ENCODE measurements at places on chromosomes 7 and 10.

GRCh38 chr10:132407846-132408278 lies 10.9 kb downstream of the PWWP2B start:
- DNase-seq = no peak

GRCh38 chr10:90621577-90621976 lies 236.3 kb downstream of the HTR7 start:
- no peak for DNase-seq

GRCh38 chr10:59907918-59908807 lies 1.8 kb upstream of the CCDC6 start:
- no peak for DNase-seq

DNA sequence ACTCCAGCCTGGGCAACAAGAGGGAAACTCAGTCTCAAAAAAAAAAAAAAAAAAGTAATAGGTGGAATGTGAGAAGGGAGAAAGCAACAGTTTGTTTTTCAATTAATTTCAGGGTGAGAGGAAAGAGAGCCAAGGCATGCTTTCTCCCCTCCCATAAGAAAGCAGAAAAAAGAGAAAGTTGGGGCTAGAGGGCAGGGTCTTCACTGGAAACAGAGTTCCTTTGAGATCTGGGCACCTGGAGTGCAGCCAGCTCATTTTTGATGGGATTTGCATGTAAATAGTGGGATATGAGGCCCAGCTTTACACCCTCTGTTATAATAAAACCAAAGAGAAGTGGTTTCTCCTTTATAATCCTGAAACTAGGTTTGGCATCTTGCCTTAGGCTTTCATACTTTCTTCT lies 13.8 kb upstream of the STOX1 start:
- no peak for DNase-seq

DNA sequence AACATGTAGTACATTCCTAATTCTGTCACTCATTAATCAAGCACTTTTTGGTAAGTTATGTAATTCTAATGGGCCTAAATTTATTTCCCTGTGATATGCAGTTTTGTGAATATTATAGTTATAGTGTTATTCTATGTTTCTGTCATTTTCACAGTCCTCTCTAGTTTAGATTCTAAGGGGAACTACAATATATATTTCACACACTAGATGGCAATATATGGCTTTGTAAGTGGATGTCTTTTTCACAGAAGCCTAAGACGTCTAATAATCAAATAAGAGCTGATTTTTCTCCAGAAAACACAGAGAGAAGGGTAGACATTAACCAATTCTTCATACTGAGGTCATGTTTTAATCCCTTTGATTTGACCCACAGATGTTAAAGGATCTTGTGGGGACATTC lies 18.0 kb downstream of the RNLS start:
- DNase-seq = no peak

GRCh38 chr7:139854803-139855497 lies 25.9 kb downstream of the TBXAS1 start:
- no peak for DNase-seq

GRCh38 chr10:101841826-101842225 lies 1.8 kb downstream of the KCNIP2 start:
- DNase-seq = no peak

DNA sequence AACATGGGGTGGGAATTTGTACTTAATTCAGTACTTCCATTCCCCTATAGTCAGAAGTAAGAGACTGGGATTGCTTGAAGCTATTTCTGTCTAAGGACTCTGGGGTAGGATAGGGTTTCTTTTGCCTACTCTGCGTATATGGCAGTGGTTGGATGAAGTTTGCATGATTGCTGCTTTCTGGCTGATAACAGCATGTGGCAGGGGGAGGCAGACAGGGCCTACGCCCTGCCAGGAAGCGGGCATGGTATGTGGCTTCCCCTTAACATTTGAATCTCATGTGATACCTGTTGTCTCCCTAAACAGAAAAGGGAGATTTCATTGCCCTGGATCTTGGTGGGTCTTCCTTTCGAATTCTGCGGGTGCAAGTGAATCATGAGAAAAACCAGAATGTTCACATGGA lies 57.1 kb downstream of the TACR2 start:
- no peak for DNase-seq

GRCh38 chr10:119274519-119275045 lies 67.2 kb downstream of the GRK5 start:
- DNase-seq = no peak

DNA sequence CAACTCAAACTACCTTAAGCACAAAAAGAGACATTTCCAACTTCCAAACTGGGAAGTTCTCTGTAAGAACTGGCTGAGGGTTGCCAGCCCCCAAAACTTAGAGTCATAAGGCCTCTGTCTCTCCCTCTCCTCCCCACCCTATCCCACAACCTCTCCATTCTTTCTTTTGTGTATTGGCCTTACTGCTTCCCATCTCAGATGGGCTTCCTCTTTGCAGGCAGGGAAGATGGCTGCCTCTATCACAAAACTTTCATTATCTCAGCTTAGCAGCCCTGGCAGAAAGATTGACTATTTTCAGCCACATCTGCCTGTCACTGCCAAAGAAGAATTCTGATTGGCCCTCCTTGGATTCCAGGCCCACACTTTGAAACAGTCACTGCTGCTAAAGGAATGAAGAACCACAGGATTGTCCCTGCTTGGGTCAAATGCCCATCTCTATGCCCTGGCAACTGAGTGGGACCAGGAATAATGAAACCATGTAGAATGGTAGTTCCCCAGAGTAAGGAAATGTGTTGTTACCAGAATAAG lies 58.0 kb upstream of the PRKAR2B start:
- DNase-seq = no peak

GRCh38 chr10:98326621-98327027 lies 58.6 kb upstream of the LOXL4 start:
- no peak for DNase-seq

GRCh38 chr7:6648815-6649104 lies 11.6 kb downstream of the ZNF316 start:
- DNase-seq = no peak

GRCh38 chr7:16661924-16662323 lies 15.9 kb downstream of the BZW2 start:
- no peak for DNase-seq

DNA sequence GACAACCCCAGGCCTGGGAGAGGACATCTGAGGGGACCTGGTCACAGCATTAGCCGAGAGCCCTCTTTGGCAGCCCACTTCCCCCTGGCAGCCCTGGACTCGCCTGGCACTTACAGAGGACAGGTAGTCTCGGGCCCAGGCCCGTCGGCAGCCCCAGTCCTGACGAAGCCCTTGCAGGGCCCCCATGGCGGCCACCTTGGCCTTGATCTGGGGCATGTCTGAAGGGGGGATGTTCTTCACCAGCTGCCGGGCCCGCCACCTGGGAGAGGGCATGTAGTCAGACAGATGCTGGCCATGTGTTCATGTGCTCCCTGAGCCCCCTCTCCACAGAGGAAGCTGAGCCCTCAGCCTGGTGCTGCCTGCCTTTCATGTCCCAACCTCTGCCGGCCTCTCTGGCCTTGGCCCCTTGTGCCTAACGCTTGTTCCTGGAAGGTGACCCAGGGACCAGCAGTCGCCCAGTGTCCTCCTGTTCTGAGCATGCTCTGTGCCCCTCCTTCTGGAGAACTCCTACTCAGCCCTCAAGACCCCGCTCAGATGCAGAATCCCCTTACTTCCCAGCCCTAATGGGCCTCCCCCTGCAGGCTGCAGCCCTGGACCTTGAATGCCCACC lies 13.9 kb downstream of the MYO1G start:
- no peak for DNase-seq

- DNase-seq = no peak
Measured at GRCh38 chr7:93949423-93949822, 27.9 kb downstream of the GNG11 start.

DNA sequence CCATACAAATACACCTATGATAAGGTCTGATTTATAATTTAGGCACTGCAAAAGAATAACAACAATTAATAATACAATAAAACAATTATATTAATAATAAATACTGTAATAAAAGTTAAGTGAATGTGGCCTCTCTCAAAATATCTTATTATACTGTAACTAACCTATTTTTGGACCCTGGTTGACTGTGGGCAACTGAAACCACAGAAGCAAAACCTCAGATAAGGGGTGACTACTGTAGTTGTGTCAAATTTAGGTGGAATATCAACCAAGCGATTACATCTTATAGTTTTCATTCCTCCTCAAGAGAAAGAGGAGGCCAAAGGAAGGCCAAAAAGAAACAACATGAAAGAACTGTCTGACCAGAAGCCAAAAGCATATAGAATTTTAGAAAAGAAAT lies 103.9 kb downstream of the SKAP2 start:
- DNase-seq = no peak

DNA sequence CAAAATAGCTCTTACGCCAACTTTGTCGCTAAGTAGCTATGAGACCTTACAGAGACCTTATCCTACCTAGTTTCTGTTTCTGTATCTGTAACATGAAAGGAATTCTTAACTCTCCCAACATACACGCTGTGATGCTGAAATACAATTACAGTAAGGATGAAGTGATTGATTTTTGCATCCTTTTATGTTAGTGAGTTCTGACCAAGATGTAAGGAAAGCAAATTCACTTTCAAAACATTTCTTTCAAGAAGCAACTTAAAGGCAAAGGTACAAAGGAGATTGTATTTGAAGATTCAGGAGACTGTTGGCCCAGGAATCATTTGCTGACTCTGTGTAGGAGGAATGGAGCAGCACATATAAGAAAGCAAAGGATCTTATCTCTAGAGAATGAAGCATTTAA lies 7.1 kb upstream of the ANK3 start:
- no peak for DNase-seq

- no peak for DNase-seq
Measured at GRCh38 chr7:7271094-7271874, 88.9 kb downstream of the C1GALT1 start.

GRCh38 chr7:152865461-152865860 lies 105.9 kb downstream of the ACTR3B start:
- no peak for DNase-seq

GRCh38 chr10:70549351-70549961 lies 53.1 kb downstream of the PRF1 start:
- no peak for DNase-seq

DNA sequence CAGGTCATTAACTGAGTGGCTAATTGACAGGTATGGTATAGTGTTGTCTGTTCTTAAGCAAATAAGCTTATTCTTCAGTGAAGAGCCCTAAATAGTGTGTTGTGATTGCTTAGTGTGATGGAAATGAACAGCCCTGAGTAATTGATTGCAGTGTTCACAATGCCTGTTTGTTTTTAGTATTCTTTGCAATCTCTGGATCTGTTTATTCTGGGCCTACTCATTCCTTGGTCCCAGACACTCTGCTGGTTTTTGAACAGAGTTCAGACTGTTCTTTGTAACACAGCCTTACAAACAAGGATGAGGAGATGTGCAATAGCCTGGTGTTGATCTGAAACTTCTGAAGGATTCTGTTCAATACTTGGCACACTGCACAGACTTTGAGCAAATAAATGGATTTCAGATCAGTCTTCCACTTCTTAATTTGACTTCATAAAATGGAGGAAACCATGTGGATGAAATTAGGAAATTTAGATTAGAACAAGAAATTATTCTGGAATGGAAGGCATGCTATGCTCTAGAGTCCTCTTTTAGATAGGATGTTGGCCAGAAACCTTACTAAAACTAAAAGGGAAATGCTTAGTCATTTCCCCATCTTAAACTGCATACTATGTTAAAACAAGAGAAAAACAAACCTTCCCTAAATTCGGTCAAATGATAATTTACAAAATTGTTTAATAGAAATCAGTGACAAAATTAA lies 444.2 kb upstream of the SEMA3D start:
- no peak for DNase-seq

DNA sequence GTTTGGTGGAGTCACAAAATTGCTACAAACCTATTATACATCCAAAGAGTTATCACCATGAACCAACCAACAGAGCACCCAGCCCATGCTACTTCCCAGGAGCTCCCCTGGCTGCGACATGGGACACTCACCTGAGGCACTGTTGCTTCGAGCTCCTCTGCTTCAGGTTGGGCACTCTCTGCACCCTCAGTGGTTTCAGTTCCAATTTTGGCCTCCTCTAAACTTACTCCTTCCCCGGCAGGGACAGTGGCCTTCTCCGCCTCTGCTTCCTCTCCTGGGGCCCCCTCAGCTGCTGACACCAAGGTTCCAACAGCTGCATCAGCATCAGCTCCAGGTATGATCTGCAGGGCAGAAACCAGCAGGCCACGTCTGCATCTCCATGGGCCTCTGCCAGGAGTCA lies 120.4 kb upstream of the TARP start:
- no peak for DNase-seq

DNA sequence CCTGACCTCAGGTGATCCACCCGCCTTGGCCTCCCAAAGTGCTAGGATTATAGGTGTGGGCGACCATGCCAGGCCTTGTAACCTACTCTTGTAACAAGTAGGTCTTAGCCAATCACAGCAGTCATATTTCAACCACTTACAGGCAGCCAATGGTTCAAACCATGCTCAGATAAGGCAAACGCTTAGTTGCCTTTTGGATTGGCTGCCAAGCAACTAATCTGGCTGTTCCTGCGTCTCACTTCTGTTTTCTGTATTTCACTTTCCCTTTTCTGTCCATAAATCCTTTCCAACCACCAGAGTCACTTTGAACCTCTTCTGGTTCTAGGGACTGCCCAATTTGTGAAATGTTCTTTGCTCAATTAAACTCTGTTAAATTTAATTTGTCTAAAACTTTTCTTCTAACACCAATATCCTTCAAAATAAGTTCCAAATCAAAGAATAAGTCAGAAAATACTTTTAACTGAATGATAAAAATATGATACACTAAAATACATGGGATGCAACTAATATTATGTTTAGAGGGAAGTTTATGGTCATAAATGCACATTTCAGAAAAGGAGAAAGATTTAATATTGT lies 19.1 kb upstream of the PRF1 start:
- DNase-seq = no peak

DNA sequence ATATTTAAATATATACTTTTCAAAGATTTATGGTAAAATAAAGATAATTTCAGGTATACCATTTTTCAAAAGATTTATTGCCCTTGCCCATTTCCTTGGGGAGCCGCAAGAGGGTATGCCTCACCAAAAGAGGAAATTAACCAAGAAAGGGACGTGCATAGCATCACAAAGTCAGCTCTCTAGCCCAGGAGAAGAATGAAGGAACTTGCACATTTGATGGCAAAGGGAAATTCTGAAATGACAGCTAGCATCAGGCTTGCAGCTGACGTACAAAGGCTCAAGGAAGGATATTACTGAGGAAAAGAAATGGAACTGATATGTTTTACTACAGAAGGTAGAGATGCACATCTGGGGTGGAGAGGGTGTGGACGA lies 93.6 kb upstream of the RSU1 start:
- DNase-seq = no peak

GRCh38 chr10:71973777-71974488 lies 9.7 kb downstream of the CHST3 start:
- no peak for DNase-seq

DNA sequence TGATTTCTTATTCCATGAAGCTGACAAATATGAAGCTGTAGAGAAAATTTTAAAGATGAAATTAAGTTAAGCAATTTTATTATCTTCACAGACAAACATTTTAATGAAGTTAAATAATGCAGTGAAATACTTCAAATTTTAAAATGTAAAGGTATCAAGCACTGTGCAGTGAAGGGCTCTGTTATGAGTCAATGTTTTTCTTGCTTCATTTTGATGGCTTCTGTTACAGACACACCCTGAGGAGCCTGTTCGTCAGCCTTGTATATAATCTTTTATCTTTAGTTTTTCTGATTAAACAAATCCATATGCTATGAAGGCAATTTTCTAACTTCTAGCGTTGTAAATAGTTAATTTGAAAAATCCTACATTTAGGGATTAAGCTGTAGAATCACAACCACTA lies 18.5 kb downstream of the VSTM2A start:
- no peak for DNase-seq

- no peak for DNase-seq
Measured at GRCh38 chr7:51079494-51079893, 237.1 kb downstream of the COBL start.

- DNase-seq = no peak
Measured at GRCh38 chr7:149825567-149826343, 12.4 kb upstream of the ZNF862 start.

All from NCI-H2029 treated with DMSO at 0.1 percent for 48 hours (cell line).